ENCODE measurements at places on chromosomes 12 and 14.

DNA sequence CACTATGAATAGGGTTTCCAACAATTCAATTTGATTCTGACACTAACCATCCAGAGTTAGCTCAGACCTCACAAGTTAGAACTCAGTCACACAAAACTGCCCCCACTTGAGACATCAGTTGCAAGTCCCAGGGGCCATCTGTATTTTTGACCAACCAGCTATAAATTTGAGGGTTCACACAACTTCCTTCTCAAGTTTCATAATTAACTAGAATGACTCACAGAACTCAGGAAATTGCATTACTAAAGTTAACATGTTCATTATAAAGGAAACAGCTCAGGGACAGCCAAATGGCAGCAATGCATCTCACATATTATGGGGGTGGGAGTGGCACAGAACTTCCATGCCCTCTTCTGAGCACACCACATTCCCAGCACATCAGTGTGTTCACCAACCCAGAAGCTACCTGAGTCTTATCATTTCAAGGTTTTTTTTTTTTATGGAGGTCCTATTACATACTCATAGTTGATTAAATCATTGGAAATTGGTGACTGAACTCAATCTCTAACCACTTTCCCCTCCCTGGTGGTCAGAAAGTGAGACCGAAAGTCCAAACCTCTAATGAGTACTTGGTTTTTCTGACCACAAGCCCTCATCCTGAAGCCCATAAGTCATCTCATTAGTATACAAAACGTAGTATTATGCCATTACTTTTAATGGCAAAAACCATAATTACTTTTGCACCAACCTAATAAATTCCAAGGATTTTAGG is 1721.5 kb upstream of the SEL1L start:
- DNase-seq: no peak

- no peak for DNase-seq
These were observed 22.3 kb downstream of the KDM5A start for GRCh38 chr12:366820-367219.

DNA sequence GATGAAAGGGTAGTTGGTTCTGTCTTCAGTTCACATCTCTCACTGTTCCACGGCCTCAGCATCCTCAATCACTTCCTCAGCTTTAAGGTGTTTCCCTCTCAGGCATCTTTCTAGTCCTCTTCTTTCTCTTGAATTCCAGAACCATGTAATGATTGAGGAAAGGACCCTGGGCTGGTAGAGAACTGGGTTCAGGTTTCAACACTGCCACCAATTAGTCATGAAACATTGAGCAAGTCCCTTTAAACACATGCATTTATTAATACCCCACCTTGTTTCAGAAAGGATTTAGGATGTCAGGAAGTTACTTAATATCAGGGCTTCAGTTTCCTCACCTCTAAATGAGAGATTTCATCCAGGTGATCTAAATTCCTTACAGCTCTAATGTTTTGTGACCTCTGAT is 7.2 kb downstream of the DMAC2L start:
- no peak for DNase-seq

- no peak for DNase-seq
These were observed 908 bp upstream of the CDKL1 start for GRCh38 chr14:50397390-50398188.

DNA sequence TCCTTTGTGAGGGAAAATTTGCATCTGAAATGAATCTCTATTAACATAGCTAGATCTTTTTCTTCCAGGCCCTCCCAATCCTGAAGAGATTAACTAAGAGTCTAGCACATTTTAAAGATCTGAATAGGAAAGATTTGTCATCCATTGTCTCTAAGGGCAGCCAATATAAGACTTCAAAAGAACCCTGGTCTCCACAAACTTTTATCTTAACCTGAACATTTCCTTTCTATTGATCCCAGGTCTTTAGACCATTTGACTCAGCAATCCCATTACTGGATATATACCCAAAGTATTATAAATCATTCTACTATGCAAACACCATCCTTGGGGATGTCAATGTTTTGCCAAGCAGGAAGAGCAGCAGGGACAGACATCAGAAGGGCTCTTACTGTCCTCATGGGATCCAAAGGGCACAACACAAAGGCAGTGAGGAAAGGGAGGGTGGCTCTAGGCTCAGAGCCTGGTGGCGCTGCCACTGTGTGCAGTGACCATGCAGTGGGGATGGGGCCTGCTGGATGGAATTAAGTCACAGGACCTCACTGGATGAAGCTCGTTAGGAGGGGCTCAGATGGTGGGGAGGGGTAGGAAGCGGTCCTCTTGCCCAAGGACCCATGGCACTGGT is 12.7 kb upstream of the BDKRB2 start:
- no peak for DNase-seq

GRCh38 chr14:23137192-23137812 is 18.2 kb upstream of the CEBPE start:
- no peak for DNase-seq

DNA sequence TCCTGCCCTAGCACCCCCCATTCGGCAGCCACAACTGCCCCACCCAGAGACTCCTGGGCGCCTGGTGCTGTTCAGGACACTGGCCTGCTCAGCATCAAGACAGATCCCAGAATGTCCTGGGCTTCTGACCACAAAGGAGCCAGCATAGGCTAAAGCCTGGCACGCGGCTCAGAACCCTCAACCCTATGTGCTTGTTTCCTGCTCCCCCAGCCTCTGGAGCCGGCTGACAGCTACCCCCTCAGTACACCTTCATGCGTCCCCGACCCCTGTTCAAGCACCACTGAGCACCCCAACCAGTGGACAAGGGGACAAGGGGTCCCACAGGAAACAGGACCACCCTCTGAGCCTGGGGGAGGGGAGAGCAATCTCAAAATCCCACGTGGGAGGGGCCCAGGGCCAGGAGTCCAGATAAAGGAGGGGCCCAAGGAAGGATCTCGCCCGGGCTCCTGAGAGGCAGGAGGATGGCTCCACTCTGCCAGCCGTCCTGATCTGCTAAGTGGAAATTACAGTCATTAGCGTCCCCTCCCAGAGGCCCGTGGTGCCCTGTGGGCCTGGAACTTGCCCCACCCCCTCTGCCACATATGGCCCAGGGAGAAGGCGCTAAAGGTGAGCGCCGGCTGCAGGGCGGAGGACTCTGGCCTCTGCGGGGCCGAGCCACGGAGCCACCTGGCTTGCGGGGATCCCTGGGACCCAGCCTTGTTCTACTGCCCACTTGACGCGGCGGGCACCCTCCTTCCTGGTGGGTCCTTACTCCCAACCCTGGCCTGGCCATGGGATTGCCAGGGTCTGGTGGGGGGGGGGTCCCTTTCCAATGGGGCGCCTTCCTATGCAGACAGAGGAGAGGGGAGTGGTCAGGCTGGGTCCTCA is 27.2 kb upstream of the GPR132 start:
- no peak for DNase-seq

DNA sequence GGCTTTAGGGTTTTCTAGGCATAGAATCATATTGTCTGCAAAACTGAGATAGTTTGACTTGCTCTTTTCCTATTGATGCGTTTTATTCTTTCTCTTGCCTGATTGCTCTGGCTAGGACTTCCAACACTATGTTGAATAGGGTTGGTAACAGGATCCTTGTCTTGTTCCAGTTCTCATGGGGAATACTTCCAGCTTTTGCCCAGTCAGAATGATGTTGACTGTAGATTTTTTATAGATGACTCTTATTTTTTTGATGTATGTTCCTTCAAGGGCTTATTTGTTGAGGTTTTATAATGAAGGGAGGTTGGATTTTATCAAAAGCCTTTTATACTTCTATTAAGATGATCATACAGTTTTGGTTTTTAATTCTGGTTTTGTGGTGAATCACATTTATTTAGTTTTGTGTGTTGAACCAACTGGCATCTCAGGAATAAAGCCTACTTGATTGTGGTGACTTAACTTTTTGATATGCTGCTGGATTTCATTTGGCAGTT is 478.2 kb downstream of the TMEM117 start:
- DNase-seq: no peak

DNA sequence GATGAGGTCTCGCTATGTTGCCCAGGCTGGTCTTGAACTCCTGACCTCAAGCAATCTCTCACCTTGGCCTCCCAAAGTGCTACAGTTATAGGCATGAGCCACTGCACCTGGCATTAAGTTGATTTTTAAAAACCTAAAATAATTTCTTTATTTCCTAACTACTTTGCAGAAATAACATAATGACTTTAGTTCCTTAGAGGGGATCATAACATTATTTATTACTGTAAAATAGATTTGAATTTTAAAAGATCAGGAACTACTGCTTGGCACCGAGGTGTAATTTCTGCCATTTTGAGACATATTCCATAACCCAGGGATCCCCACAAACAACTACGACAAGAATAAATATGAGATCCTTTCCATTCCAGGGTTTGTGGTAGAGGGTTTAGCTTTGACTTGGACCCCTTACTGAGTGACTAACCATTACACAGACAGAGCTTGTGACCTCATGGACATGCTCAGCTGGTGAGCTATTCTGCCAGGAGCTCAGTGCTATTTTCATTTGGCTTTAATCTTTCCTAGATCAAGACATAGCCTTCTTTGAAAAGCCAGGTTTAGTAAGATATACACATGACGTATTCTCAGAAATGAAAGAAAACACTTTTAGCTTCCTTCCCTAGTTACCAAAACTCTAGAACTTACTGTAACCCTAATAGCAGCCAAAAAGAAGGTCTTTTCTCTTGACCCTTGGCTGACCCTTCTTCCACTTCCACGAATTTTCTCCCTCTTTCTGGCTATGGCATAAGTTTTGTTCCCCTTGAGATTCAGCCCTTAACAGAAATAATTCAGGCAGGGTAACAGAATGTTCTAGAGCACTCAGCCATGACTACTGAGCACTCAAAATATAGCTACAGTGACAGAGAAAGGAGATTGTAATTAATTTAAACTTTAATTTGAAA is 75.1 kb upstream of the NUDT4 start:
- DNase-seq: no peak

- no peak for DNase-seq
These were observed 67.6 kb upstream of the BCL11B start for GRCh38 chr14:99339551-99339950.

- no peak for DNase-seq
These were observed 17.5 kb upstream of the FAR2 start for GRCh38 chr12:29131539-29131938.

- DNase-seq: no peak
These were observed 64.2 kb upstream of the SLC38A2 start for GRCh38 chr12:46436747-46437146.

DNA sequence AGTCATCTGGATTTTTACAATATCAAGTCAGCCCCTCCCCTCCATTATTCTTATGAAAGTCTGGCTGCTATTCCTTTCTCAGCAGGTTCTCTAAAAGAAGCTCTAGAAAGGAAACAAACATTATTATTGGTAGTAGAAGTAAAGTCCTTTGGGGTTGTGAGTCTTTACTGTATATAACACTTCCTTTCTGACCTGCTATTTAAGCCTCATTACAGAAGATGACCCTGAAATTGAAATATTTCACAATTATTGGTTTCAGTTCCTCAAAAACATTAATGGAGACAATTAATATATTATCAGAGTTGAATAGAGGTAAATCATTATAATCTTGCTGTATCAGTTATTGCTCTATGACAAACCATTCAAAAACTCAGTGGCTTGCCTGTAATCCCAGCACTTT is 19.3 kb downstream of the PLEKHA5 start:
- no peak for DNase-seq

GRCh38 chr12:109631751-109632150 is 58.2 kb downstream of the MVK start:
- no peak for DNase-seq

DNA sequence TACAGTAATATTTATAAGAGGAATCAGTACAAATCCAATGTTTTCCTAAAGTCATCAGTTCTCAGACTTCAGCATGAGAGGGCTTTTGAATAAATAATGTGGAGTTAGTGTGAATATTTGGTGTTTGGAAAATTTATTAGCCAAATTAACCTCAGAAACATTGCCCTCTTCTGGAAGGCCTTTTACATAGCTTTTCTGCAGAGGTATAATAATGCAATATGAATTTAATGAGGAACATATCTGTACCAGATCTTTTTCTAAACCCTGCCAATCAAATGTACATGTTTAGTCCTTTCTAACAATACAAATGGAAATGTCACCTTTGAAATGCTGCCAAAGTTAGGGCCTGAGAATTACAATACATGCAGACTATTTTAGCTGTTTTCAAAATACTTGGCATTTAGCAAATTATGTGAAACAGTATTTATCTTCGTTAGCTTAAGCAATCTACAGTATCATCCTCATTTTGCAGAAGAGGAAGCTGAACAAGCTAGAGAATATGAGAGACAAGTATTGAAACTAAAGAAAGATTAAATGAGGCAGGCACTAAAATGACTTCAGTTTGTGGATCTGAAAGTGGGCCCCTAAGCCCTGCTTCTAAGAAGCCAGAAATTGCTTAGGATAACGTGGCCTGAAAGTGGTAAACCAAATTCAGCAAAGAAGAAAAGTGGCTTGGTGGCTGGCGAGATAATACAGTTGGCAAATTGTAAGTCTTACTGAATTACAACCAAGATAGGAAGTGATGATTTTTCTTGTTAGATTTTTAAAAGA is 60.4 kb upstream of the MANSC4 start:
- no peak for DNase-seq

- DNase-seq: no peak
These were observed 94.4 kb downstream of the CRACR2A start for GRCh38 chr12:3658327-3659163.

DNA sequence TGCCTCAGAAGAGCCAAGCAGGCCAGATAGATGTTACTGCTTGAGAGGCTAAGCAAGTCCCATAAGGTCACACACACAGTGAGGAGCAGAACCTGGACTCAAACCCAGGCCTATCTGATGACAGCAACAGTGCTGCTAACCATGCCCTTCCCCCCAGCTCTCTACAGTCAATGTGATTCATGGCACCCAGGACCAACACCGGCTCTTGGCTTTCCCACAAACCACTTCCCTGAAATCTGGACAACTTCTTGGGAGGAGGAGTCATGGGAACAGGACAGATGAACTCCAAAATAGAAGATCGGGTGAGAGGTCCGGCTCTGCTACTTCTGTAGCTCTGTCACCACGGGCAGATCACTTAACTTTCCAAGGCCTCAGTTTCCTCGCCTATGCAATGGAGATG is 716 bp upstream of the PTGDR start:
- no peak for DNase-seq

- no peak for DNase-seq
These were observed 1.3 kb upstream of the P3H3 start for GRCh38 chr12:6826734-6827436.

DNA sequence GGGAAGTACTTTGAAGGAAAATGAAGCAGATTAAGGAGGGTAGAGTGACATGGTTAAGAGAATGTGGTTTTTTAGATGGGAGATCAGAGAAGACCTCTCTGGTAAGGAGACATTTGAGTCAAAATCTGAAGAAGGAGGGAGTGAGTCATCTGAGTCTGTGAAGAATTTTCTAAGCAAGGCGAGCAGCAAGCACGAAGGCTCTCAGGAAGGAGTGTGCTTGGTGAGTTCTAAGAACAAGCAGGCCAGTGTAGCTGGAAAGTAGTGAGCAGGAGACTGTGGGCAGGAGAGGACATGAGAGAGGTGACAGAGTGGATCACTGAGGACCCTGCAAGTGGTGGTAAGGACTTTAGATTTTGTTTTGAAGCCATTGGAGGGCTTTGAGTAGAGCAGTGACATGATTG is 76.3 kb upstream of the FUT8 start:
- DNase-seq: no peak
